Sigmoid colon (tissue), 7 donors: ENCODE measurements at places on chromosomes 6 and 20. TPM values are rescaled to one million over a fixed set of nuclear protein-coding genes. Genes with fewer than 3 reads are reported as not detected.
A peak's percentile ranks its signal among the peaks of the same experiment; 100 is the strongest.

DNA sequence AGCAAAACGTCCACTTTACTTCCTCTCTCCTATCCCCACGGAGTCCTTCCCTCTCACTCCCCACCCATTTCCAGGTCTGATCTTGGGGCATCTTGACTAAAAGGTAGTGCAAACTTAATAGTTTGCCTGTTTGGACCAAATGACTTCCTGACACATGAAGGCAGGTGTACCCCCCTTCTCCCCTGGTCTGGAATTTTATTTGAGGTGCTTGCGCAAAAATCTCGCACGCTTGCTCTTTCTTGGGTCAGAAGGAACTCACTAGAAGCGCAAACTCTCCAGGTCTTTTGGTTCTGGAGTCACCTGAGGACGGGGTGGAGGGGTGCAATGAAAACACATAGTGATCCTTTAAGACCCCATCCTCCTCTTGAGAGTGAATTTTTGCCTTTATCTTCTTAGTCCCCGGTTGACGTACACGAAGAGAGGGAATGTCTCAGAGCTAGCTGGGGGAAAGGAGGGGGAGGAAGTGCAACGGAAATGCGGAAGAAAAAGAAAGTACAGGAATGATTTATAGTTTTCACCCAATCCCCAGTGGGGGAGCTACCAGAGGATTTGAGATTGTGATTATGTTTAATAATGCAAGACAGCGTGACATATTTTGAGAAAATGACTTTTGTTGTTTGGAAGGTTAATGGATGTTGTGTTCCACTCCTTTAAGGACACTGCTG is 4.9 kb downstream of the ADGRB3 start:
- peak overlapping the region; percentile 18 for H3K4me3 ChIP-seq
- H3K4me1 ChIP-seq, result no peaks in the 10 kb centered on the region
- no peaks in the 10 kb centered on the region for H3K27me3 ChIP-seq
- no peaks in the 10 kb centered on the region for H3K36me3 ChIP-seq
- H3K27ac ChIP-seq, result peak overlapping the region; percentile 22

DNA sequence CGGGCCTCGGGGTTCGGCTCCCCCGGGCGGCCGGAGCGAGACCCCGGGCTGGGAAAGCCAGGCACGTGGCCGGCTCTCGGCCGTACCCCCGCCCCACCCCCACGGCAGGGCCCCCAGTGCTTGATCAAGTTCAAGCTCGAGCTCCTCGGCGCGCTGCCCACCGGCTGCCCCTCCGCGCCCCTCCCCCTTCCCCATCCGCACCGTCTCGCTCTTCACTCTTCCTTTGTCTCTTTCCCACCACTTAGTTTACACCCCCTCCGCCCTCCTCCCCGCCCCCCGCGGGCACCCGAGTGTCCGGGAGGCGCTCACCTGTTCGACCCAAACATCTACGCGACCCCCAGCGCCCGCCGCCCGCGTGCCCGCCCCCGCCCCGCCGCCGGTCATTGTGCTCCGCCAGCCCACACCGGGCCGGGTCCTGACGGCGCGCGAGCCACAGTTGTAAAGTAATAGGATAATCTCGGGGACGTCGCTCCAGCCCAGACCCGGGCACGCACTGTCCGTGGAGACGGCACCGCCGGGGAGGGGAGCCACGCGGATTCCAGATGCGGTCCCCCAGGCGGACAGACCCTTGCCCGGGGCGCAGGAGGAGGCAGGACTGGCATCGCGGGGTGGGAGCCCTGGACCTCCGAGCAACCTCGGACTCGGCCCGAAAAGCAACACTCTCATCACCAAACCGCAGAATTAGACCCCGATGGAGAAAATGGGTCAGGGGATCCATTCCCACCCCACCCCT is 100.7 kb downstream of the NOL4L start:
- H3K27ac ChIP-seq, result peak overlapping the region; percentile 93
- peak overlapping the region; percentile 97 for H3K4me3 ChIP-seq
- no peaks in the 10 kb centered on the region for H3K36me3 ChIP-seq

DNA sequence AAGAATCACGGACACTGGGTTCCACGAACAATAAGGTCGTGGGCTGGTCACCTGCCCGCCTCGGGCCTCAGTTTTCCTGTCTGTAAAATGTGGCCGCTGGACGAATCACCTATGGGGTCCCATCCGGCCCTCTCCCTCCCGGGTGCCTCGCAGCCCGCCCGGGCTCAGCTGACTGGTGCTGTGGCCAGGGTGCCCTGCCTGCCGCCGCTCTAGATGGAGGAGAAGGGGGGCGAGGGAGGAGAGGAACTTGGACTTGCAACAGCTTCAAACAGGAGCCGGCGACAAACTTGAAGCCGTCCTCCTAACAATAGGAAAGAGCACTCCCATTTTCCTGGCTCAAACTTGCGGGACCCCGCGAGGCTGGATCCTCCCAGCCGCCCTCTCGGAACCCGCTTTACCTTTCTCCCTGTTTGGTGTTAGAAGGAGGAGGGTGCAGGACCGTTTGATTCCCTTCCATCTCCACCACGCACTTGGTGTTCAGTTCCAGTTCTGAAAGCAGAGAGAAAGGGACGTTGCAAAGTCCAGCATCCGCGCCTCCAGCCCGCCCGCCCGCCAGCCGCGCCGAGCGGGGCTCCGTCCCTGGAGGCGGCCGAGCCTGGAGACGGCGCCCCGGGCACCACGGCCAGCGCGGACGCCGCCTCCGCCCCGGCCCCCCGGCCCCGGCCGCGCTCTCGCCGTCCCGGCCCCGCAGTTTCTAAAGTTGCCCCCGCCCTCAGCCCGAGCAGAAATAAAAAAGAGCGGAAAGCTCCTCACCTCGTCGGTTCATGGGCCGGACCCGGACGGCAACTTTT is 584 bp downstream of the KIF13A start:
- H3K4me1 ChIP-seq, result peaks cover 37% of the 10 kb centered on the region
- no peaks in the 10 kb centered on the region for H3K27me3 ChIP-seq
- peak overlapping the region; percentile 82 for H3K4me3 ChIP-seq
- peak; percentile 86 for DNase-seq
- peak overlapping the region; percentile 92 for H3K27ac ChIP-seq

- no peaks in the 10 kb centered on the region for H3K4me1 ChIP-seq
- H3K36me3 ChIP-seq, result no peaks in the 10 kb centered on the region
- no peaks in the 10 kb centered on the region for H3K27me3 ChIP-seq
- DNase-seq, result no peak
- H3K4me3 ChIP-seq, result no peak overlapping the region
- H3K27ac ChIP-seq, result no peak overlapping the region
Observed at GRCh38 chr6:56019973-56020372, 144.6 kb upstream of the BMP5 start.

- peaks cover 7% of the 10 kb centered on the region for H3K4me1 ChIP-seq
- no peak overlapping the region for H3K27ac ChIP-seq
- no peaks in the 10 kb centered on the region for H3K27me3 ChIP-seq
- DNase-seq, result no peak
- H3K36me3 ChIP-seq, result no peaks in the 10 kb centered on the region
Observed at GRCh38 chr20:19018881-19019280, 193.6 kb upstream of the SLC24A3 start.

DNA sequence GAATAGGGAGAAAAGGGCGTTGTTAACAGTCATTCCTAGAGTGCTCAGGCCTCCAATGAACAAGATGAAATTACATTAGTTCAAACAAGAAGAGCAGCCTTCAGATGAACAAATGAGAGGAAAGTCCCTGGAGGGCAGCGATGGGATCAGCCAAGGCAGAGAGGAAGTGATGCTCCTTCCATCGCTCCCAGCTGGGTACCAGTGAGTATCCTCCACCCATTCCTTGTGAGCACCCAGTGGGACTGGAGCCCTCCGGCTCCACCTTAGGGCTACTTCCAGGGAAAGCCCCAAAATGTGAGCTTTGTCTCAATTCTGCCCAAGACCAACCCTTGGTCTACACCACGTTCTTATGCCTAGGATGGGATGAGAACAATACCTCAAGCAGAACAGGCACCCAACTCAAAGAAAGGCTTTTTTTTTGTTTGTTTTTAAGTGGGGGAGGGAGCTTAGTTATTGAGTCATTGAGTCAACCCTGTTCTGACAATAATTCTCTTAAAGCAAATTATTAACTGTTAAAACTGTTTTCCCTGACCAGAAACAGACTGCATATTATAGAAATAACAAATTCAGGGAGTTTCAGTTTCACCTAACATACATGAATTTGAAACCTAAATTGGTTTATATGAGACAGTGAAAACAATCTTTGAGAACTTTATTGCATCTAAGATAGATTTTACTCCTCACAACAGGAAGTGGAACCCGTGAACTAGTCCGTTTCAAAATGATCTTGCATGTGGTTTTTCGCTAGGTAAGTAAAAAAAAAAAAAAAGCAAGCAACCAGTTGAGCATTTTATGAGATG is 106.9 kb downstream of the IPCEF1 start:
- DNase-seq, result no peak
- no peaks in the 10 kb centered on the region for H3K27me3 ChIP-seq
- H3K27ac ChIP-seq, result no peak overlapping the region
- no peak overlapping the region for H3K4me3 ChIP-seq
- no peaks in the 10 kb centered on the region for H3K36me3 ChIP-seq

Gene PTCHD4
- 1.3 TPM for total RNA-seq

GRCh38 chr6:96032661-96033060 is 16.9 kb downstream of the FUT9 start:
- no peak overlapping the region for H3K4me3 ChIP-seq
- H3K36me3 ChIP-seq, result no peaks in the 10 kb centered on the region
- H3K27ac ChIP-seq, result no peak overlapping the region
- H3K4me1 ChIP-seq, result no peaks in the 10 kb centered on the region
- no peak for DNase-seq
- no peaks in the 10 kb centered on the region for H3K27me3 ChIP-seq

- DNase-seq, result no peak
- no peak overlapping the region for H3K27ac ChIP-seq
- H3K4me1 ChIP-seq, result no peaks in the 10 kb centered on the region
- no peaks in the 10 kb centered on the region for H3K27me3 ChIP-seq
- peaks cover 61% of the 10 kb centered on the region for H3K36me3 ChIP-seq
Observed at GRCh38 chr20:4797275-4797674, 75.6 kb downstream of the PRND start.

Gene MTCH1
- total RNA-seq, result 163 TPM

Gene TXNDC5
- total RNA-seq, result 48.1 TPM

Gene MRAP2
- total RNA-seq, result 0.55 TPM

DNA sequence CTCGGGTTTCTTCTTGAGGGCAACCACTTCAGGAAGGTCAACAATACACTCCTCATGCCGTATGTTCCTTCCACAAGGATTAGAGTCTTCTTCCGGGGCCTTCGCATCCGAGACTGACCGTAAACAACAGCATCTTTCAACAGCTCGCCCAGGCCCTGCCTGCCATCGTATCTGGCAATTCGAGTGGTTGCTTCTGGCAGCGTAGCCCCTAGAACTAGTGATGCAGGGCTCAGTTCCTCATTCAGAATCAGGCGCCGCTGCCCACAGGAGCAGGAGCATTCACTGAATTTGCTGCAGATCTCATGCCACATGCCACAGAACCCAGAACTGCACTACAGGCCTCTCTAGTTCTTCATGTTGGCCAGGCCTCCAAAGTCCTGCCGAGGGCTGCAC is 59.0 kb upstream of the AFDN start:
- H3K27ac ChIP-seq, result no peak overlapping the region
- no peak overlapping the region for H3K4me3 ChIP-seq
- no peaks in the 10 kb centered on the region for H3K27me3 ChIP-seq

Gene HLA-DQA1
- 6.6 TPM for total RNA-seq

DNA sequence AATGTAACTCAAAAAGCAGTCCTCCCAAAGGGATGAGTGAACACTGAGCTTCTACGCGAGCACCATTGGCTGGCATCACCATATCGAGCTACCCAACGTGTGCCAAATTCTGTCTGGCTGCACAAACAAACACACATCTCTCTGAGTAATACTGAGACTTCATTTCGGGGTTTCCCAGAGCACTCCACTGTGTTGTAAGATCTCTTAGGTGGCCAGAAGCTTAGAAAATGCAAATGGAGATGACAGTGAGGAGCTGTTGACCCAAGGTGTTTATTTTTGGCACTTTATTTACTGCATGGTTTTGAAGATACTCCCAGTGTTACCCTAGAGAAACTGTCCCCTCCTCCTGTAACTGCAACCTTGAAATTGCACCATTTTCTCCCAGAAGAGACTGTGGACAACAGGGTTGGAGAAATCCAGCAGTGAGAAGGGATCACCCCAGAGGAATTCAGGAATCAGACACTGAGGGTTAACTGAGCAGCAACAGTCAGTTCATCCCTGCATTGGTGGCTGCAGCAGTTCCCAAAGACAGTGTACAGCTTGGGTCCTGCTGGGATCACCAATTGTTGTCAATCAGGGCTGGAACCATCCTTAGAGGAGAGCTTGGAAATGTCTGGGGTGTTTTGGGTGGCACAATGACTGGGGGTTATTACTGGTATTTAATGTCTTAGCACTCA is 1.0 kb upstream of the RIPOR2 start:
- no peaks in the 10 kb centered on the region for H3K4me1 ChIP-seq
- H3K27ac ChIP-seq, result no peak overlapping the region
- no peak overlapping the region for H3K4me3 ChIP-seq
- no peaks in the 10 kb centered on the region for H3K36me3 ChIP-seq
- no peak for DNase-seq
- no peaks in the 10 kb centered on the region for H3K27me3 ChIP-seq

- no peak for DNase-seq
- H3K27ac ChIP-seq, result no peak overlapping the region
- H3K4me1 ChIP-seq, result peaks cover 20% of the 10 kb centered on the region
- peaks cover 4% of the 10 kb centered on the region for H3K27me3 ChIP-seq
- H3K4me3 ChIP-seq, result peak overlapping the region; percentile 51
Observed at GRCh38 chr6:167349631-167350274, 24.9 kb downstream of the TTLL2 start.
